AG08395 (cell line): ENCODE measurements at places on chromosomes 6 and 20.

GRCh38 chr6:101016163-101016562, 135.0 kb upstream of the ASCC3 start:
- DNase-seq, result no peak

DNA sequence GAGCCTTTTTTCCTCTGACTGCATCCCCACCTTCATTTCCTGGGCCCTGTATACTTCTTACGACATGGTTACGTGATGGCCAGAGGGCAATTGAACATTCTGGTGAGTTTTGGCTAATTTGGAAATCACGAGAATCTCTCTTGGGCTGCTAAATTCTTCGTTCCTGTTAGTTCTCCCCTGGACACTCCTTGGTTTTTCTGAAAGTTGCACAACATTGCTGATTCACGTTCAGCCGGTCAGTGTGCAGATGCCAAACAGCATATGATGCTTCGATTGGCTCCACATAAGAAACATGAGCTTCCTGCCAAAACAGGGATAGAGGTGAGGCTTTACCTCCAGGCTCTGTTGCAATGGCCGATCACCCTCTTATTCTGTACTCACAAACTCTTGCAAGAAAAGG, 119.4 kb upstream of the LY86 start:
- DNase-seq, result no peak

DNA sequence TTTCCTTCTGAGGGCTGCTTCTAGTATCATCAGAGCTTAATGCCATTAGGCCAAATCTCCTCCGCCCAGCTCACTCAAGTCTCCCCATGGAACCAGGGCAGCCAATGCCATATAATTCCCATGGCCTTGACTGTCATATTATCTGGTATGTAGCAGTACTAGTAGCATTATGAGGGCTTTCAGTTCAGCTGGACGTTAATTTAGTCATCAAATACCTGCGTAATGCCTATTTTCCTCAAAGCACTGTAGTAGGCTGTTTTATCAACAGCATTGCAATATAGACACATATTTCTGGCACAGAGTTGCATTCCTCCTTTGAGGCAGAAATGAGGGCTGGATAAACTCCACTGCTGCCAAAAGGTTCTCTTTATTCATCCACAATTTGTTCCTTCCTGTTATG, 1.7 kb downstream of the KCTD20 start:
- DNase-seq, result no peak

GRCh38 chr6:9428421-9429172, 986.3 kb downstream of the TFAP2A start:
- DNase-seq, result peak; percentile 6

DNA sequence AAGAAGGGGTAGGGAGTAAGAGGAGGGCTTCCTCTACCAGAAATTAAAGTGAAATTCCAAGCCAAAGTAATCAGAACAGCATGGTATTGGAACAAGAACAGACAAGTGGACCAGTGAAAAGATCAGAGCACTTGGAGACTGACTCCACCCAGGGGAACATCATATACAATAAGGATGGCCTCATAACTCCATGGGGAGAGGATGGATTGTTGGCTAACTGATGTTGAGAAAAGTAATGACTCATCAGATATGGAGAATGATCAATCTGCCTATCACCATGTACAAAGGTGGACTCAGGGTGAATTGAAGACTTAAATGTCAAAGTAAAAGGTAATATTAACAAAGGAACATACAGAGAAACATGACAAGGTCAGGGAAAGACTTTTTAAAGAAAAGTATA, 12.8 kb downstream of the SLC22A3 start:
- DNase-seq, result no peak

DNA sequence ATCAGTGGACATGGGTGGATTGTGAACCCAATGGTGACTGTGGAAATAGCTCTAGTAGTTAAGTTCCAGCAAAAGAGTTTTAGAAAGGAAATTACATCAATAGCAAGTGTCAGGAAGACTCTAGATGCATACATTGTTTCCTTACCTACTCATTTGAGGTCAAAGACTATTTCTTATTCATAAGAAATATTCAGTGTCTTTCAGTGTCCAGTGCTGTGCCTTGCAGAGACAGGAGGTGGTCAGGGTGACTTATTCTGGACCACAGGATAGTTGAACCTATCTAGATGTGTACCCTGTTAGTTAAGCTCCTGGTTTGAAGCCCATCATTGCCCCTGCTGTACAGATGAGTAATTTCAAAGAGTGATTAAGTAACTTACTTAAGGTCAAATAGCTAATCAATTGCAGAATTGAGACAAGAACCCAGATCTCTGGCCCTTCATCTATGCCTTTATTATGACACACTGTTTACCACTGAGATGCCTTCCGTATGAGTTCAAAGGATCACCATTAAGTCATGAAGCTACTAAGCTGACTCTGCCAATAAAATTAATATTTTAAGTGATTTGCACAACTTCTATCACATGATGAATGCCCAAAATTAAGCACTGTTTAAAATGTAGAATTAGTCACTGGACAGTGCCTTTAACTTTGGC, 136.1 kb downstream of the PDSS2 start:
- peak; percentile 52 for DNase-seq

DNA sequence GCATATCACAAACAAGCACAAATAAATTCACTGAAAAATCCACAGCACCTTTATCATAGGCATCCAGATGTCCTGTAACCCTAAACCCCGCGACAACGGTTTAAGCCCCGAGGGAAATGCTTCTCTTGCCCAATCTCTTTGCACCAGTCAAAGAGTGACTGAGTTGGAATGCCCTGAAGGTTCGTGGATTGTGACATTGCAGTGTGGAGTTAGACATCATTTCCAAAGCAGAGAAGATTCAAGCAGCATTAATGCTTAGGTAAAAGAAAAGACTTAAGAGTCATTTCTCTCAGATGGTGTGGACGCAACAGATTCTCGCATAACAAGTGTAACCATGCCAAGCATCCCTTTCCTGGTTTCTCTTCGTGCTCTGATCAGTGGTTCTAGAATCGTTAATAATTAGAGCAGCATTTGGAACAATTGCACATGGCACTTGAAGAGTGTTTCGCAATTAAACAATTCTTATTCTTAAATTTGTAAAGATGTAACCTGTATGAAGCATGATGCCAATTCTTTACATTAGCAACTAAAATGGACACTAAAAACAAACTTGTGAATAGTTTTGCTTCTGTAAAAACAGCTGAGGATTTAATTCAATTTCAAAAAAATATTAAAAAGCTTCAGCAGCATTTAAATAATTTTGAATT, 121.6 kb downstream of the HIVEP2 start:
- DNase-seq, result no peak

DNA sequence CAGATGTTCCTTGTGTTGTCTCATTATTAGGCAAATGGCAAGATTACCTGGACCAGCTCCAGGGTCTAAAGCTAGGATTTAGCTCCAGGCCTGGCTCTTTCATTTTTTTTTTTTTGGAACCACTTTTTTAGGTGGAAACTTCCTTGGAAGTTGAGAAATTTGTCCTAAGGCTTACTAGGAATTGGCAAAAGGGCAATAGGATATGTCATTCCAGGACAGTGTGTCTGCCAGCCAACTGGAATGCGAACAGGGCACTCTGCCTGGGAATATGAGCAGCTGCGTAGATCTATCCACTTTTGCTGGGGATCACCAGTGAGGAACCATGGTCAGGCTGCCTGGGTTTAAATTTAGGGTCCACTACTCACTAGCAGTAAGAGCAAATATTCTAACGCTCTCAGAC, 304.0 kb downstream of the TSHZ2 start:
- DNase-seq, result peak; percentile 58

- no peak for DNase-seq
Measured at GRCh38 chr6:159505140-159505922, 187.7 kb downstream of the SOD2 start.

DNA sequence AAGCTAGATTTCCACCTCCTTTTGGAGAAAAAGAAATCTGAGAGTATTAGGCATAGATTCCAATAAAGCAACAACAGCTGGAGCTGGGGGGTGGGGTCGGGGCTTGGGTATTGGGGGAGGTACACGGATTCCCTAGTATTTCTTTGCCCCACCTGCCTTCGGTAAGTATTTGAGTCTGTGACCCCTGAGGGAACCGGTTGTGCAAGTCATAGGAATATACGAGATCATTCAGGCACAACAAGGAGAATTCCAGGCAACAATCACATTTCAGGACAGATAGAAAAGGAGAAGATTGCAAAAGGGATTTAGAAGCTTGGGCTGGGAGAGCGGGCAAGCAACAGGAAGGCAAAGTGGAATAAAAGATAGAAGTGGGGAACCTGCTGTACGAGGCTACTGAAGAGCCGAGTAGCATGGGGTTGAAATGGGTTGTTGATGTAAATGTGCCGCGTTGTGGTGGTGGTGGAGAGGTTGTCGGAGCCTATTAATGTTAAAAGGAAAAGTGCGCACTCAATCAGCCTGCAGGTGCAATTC, 148.9 kb downstream of the BCAS1 start:
- no peak for DNase-seq

GRCh38 chr6:169326067-169326799, 72.6 kb upstream of the THBS2 start:
- DNase-seq, result no peak

GRCh38 chr20:58048096-58048702, 180.3 kb downstream of the ANKRD60 start:
- DNase-seq, result peak; percentile 58

- no peak for DNase-seq
Measured at GRCh38 chr20:63735859-63736718, at the start of gene LIME1. TSS of gene LIME1 (plus strand) at chr20:63736664. CDS start at chr20:63737550, 886 bp downstream.

- no peak for DNase-seq
Measured at GRCh38 chr6:139647016-139647415, 272.6 kb upstream of the CITED2 start.

GRCh38 chr20:63254232-63254605, at the start of gene NKAIN4:
TSS of gene NKAIN4 (minus strand) at chr20:63254463. CDS start at chr20:63254450, 13 bp downstream.
- DNase-seq, result no peak

- peak; percentile 74 for DNase-seq
Measured at GRCh38 chr6:44052419-44053023, 74.7 kb downstream of the MRPL14 start.

DNA sequence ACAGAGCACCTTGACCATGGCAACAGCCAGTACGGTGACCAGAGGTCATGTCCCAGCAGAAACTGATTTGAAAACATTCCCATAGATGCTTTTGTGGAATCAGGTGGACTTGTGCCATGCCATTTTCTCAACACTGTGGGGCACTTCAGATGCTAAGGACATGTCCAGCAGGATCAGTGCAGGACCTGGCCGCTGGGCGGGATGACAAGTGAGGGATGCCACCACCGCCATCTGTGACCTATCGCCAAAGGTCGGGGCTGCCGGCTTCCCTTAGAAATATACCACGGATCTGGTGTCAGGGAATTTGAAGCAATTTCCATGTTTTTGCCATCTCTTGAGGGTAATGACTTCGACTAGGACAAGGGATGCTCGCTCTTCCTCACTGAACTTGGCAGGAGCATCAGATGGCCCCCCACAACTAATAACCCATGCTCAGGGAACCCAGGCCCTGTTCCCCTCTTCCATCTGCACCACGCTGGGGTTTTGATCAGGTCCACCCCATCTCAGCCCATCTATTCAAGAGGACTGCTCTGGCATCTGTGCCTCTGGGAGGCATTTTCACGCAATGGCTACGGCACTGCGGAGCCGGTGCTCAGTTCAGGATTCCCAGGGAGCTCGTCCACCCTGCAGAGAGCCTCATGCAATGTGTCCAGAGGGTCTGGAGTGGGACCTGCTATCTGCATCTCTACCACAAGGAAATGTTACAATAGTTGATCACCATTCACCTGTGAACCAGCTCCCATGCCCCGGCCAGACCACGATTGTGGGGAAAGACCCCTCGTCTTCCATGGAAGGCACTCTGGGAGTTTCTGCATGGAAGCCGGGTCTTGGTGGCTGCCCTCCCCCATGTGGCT, 302.6 kb downstream of the TAF4 start:
- DNase-seq, result no peak

DNA sequence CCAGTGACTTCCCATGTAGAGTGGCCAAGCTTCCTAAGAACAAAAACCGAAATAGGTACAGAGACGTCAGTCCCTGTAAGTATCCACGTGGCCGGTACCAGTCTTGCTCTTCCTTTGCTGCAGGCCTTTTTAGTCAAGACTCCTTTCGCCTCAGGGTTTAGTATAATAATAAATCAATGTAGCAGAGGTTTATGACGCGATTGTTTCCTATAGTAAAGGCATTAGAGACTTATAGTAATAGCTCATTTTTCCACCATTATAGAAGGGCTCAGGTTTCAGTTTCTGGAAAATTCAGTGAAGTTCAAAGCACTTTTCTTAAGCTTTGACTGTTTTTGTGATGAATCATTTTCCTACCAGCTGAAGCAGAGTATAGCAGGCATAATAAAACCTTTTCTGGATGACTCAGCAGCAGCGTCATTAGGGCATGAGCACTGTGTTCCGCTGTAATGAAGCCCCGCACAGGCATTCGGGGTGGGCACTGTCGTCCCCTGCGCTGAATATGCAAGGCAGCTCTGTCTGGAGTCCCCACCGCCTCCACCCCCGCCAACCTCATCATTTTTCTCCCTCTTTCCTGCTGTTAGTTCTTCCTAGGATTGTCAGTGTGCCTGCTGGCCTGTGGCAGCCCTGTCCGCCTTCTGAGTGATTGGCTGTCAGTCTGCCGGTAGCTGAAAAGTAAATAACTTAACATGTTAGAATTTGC, 51.3 kb downstream of the PTPN1 start:
- peak; percentile 94 for DNase-seq

GRCh38 chr6:91023529-91023928, 436.7 kb upstream of the MAP3K7 start:
- no peak for DNase-seq

DNA sequence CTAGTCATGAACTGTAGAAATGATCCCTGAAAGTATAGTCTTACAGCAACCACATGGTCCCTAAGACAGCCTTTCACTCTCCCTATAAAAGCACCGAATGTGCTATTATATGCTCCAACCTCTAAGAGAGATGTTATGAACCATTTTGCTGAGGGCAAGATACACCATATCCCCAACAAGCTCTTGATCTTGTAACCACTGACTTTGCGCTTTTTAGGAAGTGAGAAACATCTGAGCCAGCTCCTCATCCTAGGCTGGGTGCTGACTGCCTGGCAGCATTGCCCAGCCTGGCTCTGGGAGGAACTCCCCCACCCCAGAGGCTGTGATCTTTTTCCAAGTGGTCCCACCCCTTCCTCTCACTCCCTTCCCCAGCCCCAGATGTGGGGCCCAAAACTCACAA, 3.1 kb upstream of the EMILIN3 start:
- no peak for DNase-seq

- no peak for DNase-seq
Measured at GRCh38 chr6:75579951-75580350, 21.7 kb upstream of the SENP6 start.

- no peak for DNase-seq
Measured at GRCh38 chr6:14380901-14381828, 263.6 kb downstream of the CD83 start.

DNA sequence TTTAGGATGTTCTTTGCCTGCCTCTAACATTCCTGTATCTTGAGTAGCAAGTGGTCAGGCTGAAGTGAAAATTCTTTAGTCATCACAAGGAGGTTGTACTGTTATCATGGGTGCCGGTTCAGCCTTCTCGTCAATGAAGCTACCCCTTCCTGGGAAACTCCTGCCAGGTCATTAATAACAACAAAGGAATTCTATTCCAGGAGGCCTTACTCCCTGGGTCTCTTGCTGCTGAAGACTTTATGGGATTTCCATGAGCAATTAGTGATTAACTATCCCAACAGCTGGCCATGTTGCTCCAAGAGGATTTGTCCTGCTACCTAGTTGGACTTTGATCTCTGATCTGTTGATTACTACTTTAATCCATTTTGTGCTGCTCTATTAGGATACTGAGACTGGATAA, 62.7 kb upstream of the ELOVL5 start:
- no peak for DNase-seq
